ENCODE measurements at places on chromosomes 16 and 17.
A peak's percentile ranks its signal among the peaks of the same experiment; 100 is the strongest.

DNA sequence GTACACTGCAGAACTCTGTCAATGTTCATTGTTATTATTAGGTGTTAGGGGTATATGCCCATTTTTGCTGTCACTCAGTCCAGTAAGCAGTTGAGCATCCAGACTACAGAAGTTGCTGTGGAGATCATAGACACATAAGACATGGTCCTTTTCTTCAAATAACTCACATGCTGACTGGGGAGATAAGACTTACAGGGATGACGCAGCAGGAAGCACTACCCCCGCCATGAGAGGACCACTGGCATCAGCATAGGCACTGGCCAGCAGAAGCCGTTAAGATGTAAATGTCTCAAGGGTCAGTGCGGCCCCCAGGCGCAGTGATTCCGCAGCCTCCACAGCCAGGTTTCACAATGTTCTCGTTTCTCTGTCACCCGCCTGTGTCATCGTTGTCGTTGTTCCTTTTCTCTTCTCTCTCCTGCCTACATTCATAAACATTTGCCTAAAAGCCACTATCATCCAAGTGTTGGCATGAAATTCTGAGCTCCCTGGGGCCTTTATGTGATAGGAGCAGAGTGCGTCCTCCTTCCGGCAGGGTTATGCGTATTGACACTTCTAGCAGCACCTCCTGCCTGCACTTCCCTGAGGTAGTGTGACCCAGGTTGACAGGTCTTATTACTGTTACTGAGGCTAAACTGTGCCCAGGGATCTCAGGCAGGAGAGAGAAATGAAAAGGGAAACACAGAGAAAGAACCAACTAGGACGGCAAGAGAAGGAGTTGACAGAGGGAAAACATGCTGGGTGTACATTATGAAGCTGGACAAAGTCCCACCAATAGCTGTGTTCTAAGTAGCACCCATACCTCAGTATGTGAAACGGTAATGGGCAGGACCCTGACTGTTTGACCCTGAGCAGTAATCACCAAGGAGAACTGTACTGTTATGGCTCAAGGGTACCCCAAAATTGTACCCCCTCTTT, 17.9 kb downstream of the TANGO6 start:
- no peak for DNase-seq

GRCh38 chr16:8967132-8967821, 3.6 kb upstream of the USP7 start:
- no peak for DNase-seq

GRCh38 chr17:82231562-82232321, 2.9 kb downstream of the SLC16A3 start:
- DNase-seq, result no peak

DNA sequence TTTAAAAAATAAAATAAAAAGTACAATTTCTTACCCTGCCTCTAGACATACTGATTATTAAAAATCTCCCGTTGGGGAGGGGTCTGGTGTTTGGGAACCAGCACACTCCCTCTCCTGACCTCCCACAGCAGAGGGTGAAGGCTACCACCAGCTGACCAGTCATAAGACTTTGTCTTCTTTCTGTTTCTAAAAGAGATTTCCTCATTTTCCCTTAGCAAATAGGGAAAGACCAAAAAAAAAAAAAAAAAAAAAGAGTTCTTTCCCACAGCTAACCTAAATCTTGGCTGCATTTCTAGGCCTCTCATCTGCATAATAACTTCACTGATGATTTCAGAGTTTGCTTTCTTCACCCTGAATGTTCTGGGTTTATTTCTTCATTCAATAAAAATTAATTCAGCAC, 30.3 kb downstream of the CDK5RAP3 start:
- no peak for DNase-seq

DNA sequence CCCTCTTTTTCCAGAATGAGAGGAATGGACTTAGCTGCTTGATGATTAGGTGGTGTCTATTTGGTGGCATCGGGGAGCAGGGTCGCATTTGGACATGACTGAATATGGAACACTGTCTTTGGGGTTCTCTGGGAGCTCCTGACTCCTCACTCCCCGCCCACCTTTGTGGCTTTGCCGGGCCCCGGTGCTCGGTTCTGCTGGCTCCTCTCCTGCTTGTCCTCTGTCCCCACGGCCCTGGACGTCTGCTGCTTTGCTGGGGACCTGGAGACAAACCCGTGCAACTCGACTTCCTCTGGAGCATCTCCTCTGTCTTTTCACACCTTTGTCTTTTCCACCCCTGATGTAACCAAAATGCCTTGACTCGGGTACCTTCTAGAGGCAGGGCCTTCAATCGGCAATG, 135.7 kb downstream of the IRX3 start:
- no peak for DNase-seq

DNA sequence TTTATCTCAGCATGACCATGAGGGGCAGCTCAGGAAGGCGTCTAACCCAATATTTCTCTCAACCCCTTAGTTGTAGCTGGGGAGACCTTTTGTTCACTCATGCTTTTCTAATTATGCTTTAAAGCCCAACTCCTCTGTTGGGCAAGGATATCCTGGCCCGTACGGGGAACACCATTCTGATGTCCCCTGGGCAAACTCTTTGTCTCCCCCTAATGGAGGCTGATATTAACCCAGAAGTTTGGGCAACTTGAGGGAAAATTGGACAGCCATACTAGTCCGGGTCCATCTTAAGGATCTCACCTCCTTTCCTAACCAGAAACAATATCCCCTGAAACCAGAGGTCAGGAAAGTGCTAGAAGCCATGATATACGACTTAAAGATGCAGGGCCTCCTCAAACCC, 143.7 kb upstream of the COX10 start:
- no peak for DNase-seq

DNA sequence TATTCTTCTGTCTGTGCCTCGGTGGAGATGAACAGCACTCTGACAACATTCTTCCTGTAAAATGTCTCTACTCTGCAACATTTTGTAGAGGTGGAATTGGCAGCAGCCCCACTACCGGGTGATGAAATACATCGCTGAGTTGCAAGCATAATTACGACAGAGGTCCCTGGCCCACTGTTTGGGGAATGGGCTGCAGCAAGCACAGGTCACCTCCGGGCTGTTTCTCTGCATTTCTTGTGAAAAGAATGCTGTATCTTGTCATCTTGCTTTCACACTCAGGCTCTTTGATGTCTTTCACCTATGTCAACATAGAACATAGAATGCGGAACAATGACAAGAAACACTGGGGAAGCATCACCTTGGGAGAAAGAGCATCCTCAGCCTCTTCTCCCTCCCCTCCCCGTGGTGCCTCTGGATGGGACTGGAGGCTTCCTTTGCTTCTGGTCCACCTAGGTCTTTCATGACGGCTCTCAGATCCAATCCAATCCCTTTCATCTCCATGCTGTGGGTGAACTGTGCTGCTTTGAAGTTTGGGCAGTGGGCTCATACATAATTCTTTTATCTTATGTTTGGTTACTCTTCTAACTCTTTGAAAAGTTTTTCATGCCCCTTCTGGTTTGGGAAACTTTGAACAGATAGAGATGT, 265.0 kb downstream of the PHKB start:
- no peak for DNase-seq

DNA sequence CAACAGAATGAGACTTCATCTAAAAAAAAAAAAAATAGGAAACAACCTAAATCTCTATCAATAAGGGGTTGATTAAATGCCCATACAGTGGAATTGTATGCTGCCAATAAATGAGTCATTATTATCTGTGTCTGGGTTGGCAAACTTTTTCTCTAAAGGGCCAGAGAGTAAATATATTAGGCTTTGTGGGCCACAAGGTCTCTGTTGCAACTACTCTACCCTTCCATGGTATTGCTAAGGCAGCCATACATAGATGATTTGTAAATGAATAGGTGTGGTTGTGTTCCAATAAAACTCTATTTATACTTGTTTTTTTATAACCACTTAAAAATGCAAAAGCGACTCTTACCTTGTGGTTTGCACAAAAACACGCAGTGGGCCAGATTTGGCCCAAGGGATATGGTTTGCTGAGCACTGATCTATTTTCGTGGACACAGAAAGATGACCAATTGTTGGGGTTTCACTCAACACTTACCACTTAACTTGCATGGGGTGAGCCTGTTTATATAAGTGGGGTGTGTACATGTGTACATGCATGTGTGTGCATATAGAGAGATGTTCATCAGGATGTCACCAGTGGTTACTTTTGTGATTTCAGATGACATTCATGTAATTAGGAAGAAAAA, 12.4 kb upstream of the IL4R start:
- DNase-seq, result no peak

DNA sequence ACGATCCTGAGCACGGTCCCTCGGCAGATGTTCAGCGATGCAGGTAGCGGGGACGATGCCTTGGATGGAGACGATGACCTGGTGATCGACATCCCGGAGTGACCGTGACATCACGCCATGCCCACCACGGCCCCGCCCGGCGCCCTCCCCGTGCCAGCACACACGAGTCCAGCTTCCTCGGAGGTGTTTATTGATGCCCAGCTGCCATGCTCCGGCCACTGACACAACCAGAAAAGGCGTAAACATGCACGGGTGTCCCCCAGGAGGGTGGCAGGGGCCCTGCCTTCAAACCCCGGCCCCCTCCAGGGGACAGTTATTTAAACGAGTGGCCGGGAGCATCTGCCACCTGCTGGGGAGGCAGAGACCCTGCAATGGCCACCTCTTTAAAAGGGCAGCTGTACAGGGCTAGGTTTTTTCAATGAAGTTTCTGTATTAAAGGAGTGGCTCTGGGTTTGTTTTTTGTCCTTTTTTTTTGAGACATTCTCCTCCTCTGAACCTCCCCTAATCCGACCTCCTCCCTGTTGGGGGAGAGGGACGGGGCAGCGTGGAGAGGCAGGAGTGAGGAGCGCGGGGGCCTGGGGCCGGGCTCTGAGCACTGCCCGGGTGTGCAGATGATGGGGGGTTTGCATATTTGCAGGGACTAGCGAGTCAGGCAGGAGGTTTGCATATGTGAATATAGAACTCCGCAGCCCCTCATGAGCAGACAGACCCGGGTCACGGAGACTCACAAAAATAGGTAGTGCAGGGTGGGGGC, 5.3 kb downstream of the DOC2A start:
- DNase-seq, result no peak

GRCh38 chr16:56628486-56629350, 3.1 kb downstream of the MT1E start:
- DNase-seq, result no peak

- DNase-seq, result no peak
These were observed 11.2 kb downstream of the MVP start for GRCh38 chr16:29831490-29831889.

DNA sequence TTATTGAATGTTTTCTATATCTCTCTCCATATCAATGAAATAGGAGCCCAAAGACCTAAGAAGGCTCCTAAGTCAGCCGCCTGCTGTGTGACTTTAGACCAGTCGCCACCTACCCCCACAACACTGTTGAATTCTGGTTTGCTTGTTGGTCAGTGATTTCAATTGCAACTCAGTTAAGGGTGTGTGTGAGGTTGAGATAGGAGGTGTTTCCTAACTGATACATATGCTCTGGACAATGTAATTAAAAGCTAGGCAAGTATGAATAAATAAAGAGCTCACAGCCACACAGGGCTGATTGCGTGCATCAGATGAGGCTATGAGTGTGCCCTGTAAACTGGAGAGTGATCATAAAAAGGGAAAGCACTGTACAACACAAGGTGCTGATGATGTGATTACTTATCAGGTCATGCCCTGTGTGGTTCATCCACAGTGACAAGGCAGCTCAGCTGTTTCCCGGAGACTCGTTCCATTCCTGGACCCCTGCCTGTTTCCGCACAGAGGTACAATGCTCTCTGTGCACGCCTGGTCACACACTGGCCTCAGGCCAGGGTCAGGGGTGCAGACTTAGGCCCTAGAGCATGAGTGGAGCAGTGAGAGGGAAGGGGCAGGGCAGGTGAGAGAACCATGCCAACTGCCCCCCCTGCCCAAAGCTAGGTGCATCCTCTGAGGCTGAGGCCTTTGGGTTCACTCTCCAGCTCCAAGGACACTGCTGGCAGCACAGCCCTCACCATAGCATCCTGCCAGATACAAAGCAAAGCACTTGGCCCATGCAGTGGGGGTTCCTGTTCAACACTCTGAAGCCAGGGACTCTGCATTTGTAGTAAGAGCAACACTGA, 3.3 kb upstream of the KRT35 start:
- no peak for DNase-seq

GRCh38 chr17:12301551-12301950, 280.9 kb downstream of the MAP2K4 start:
- DNase-seq, result no peak

DNA sequence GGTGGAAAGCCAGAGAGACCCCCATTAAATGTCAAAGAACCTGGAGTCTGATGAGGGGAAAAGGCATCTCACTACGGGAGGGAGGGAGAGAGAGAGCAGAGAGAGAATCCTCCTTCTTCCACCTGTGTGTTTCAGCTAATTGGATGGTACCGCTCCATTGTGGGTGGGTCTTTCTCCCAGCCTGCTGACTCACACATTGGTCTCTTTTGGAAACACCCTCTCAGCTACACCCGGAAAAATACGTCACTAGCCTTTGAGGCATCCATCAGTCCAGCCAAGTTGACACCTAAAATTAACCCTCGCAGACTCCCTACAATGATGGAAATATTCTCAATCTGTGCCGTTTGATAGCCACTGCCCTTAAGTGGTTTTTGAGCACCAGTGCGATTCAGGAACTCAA, 100.4 kb downstream of the ELAC2 start:
- no peak for DNase-seq

GRCh38 chr17:74211912-74212208, 1.5 kb upstream of the TTYH2 start:
- DNase-seq, result no peak

GRCh38 chr17:27318228-27318627, 24.3 kb downstream of the WSB1 start:
- no peak for DNase-seq

- DNase-seq, result no peak
These were observed 50.6 kb upstream of the IRX6 start for GRCh38 chr16:55273356-55273755.

GRCh38 chr17:34163123-34163522, 92.0 kb upstream of the CCL2 start:
- no peak for DNase-seq

- no peak for DNase-seq
These were observed 23.0 kb downstream of the VAC14 start for GRCh38 chr16:70777973-70778406.

DNA sequence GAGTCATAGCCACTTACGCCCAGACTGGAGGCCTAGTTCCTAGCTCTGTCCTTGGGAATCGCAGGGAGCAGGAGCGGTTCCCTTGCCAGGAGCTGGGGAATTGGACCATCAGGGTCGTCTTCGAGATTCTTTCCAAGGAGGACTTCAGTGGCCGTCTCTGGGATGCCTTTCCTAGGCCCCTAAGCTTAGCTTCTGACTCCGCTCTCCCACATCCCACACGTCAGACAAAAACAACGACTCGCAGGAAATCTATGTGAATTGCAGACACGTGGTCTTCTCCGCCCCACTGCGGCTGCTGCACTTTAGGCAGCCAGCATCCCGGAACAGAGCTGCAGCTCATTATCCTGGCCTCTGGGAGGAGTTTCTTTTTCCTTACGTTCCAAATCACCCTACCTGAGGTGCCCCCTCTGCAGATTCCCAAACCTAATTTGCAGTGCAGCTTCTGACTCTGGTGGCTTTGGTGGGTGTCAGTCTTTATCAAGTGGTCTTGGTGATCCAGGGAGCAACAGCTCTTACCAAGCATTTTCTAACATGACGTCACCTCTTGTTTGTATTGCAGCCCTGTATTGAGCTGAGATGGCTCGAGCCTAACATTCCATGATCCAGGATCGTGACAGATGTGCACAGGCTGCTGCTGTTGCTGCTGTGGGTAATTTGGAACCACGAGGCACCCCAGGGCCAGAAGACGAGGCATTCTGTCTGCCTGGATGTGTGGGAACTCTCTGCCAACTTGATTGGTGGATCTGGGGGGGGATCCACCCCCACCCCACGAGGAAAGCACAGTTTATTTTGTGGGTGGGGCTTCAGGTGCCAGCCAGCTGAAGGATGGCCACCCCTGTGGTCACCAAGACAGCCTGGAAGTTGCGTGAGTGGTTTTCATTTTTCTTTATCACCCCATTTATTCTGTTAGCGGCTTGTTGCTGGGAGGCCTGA, 1.1 kb downstream of the KATNB1 start:
- peak; percentile 31 for DNase-seq

All from activated CD4-positive, alpha-beta T cell treated with anti-CD3 and anti-CD28 coated beads for 24 hours (primary cell).